ENCODE measurements at places on chromosomes 7 and 10. TPM values are rescaled to one million over a fixed set of nuclear protein-coding genes. Genes with fewer than 3 reads are reported as not detected.
A peak's percentile ranks its signal among the peaks of the same experiment; 100 is the strongest.

Gene CCDC172
- not detected for total RNA-seq

Gene FOXI2
- total RNA-seq, result not detected

Gene GJD4
- not detected for total RNA-seq

Gene EBLN1
- total RNA-seq, result not detected

Gene VWDE
- total RNA-seq, result 1.1 TPM

Gene PRKG1
- 3.7 TPM for total RNA-seq

Gene LRMDA
- total RNA-seq, result not detected

DNA sequence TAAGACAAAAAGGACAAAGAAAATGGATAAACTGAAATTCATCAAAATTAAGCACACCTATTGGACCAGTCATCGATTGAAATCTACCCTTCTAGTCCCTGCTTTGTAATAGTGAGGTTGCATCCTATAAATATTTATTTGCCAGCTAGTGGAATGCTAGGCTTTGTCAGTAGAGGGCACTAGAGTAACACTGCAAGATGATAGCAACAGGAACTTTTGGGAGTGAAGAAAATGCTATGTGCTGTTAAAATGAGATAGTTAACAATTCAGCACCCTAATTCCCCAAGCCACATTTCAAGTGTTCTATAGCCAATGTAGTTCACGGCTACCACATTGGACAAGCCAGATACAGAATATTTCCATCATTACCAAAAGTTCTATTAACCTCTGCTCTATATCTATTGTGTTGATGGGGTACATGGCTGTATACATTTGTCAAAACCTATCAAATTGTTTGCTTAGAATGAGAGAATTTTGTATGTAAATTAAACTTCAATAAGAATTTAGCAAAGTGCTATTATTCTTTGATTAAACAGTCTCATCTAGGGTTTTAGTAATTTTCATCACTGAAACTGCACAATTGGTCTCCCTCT is 69.8 kb downstream of the LSMEM1 start:
- DNase-seq, result peak; percentile 47

DNA sequence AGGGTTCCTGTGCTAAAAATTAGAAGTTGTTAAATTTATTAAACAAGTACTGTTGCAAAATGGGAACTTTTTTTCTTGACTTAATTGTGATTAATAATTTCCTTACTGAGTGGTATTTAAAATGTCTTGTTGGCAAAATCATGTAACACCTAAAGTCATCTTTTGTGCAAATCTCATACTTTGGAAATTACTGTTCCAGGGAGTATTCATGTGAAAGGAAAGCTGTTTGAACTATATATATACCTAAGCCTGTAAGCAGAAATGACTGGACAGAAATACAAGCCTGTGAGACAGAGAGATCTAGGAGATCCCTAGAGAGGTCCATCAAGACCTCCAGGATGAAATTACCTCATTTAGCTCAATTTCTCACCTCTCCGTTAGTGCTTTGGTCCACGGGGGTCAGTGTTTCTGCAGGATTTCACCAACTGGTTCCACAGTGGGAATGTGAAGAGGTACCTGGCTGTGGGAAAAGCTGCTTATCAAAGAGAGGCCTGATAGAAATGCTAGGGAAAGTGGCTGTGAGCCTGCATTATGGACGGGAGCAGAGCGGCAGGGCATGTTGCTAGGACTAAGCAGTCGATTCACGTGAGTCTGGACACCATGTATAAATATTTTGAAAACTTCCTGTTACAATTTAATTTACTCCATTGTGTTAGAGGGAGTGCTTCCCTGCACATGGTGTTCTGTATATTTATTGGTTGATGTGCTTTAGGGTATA is 7.9 kb downstream of the LUC7L2 start:
- DNase-seq, result no peak

GRCh38 chr7:94368371-94368791 is 26.3 kb upstream of the COL1A2 start:
- peak; percentile 34 for DNase-seq

- no peak for DNase-seq
Measured at GRCh38 chr7:31082017-31082416, 29.9 kb downstream of the ADCYAP1R1 start.

- DNase-seq, result peak; percentile 70
Measured at GRCh38 chr7:106542550-106543220, 118.3 kb downstream of the CCDC71L start.

DNA sequence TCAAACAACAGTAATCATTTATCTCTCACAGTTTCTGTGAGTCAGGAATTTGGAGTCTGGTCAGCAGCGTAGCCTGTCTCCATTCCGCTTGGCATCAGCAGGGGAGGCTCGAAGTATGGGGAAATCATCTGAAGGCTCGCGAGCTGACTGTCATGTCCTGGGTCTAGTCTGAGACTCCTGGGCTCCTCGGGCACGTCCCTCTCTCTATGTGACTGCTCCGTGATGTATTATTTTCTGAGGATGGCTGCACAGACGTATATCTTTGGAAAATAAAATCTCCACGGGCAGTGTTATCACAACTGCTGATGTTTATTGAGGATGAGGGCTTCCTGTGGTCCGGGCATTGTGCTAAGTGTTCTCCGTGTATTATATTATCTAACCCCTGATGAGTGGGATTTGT is 23.3 kb upstream of the PCGF5 start:
- DNase-seq, result no peak

DNA sequence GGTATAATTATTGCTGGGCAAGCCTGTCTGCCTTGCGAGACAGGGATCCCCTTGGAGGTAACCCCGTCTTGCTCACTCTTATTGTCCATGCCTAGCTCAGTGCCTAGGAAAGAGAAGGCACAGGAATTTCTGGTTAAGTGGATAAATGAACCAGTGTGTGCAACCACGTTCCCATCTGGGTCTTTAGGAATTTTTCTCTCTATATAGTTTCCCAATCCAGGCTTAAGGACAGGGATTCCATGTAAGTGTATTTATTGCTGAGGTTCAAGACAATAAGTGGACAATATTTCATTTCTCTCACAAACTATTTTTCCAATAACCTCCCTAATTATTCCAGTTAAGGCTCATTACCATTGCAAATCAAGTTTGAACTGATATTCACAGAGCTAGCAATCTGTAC is 8.9 kb upstream of the ADAM12 start:
- no peak for DNase-seq

DNA sequence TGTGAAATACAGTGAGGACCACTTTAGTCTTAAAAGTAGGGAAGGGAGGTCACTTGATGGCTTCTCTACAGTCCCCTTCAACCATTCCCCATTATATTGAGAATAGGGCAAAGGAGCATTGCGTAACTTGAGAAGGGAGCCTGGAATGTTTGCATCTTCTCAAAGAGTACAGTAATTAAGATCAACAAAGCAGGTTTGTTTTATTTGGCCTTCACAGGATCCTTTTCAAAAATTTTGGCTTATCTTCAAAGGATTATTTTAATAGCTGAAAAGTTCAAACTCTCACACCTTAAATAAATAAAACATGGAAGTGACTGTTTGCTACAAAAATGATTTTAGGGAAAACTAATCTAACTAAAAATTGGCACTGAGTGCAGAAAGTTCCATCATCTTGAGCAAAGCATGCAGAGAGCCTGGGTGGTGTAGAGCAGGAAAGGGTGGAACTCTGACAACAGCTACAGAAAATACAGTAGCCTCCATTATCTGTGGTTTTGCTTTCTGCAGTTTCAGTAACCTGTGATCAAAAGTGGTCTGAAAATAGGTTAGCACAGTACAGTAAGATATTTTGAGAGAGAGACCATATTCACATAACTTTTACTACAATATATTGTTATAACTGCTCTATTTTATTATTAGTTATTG is 214.0 kb downstream of the MDFIC start:
- DNase-seq, result no peak

DNA sequence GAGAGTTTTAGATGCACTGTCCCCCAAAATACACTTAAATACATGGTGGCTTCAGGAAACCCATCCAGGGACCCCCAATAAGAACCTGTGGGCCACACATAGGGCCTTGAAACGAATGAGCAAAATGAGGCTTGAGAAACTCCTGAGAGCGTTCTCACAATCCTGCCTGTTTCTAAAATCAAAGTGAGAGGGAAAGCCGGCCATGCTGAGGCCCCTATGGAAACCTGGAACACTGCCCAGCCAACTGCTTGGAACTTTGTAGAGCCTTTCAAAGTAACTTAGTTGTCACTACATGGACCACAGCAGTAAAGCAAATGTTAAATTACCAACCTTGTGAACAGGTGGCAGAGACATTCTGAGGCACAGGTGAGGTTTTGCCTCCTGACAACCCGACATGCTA is 13.4 kb downstream of the SGMS1 start:
- no peak for DNase-seq

DNA sequence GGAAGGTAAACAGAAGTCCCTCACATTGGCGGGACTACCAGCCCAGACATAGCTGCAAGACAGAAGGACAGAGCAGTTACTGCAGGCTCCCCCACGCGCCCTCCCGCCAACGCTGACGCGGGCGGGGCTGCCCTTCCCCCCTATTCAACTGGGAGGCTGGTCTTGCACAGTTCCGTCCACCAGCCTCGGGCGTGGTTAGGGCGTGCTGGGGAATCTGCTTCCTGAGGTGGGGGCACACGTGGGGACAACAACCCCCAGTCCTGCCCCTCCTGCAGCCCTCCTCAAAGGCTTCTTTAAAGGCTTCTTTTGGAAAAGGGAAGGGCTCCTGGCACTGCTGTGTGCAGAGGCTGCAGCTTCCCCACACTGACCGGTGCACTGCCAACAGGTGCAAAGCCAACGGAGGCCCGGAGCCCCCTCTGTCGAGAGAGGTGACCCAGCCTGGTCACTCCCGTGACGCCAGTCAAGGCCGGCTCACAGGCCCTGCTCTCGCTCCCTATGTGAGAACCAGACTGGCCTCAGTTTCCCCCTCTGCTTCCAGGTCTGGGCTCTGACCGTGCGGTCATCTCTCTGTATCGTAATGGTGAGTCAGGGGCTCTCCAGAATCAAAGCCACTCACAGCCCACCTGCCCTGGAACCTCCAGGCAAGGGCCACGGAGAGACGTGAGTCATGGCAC is 126.0 kb downstream of the EBF3 start:
- DNase-seq, result no peak

DNA sequence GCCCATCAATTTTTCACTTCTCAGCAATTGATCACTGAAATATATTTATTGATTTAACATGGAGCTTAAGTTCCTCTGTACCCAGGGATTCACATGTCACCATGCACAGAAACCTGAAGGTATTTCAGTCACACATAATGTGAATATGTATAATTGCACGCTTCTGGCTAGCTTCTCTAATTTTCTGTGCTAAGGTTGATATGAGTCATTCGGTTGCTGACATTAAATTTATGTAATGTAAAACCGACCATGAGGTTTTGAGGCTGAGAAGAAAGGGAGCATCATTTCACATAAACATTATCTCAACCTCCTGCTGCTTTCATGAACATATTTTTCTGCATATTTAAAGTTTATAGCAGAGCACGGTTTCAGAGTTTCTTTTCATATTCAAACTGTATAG is 381.0 kb upstream of the TPK1 start:
- peak; percentile 5 for DNase-seq

DNA sequence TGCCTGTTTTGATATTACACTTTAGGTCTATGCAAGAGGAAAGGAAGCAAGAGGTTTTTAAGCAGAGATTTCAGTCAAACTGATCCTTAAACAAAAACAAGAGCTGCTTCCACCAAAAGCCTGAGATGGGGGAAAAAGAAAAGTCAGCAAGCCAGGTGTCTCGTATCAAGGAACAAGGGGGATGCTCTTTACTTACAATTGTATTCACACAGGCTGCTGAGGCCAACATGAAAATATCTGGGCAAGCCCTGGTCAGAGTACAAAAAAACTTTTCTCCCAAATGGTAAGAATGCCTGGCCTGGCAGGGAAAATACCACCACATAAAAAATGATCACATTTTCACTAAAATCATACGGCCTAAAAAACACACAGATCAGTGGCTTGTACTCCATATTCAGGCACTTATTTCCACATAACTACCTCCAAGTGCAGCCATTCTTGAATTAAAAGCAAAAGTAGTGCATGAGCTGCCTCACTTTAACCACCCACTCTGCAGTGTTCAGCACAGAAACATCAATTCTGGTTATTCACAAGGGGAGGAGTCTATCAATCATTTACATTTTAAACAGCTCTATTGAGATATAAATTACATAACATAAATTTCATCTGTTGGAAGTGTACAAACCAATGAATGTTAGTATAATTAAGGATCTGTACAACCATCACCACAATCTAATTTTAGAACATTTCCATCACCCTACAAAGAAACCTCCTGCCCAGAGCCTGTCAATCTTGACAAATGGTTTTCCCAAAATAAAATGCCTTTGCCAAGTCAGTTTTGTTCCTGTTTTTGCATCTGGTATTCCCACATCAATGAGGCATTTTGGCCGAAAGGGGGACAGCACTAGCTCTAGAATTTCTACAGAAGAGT is 70.2 kb downstream of the GRB10 start:
- no peak for DNase-seq

GRCh38 chr10:103666087-103666761 is 172.7 kb downstream of the NEURL1 start:
- DNase-seq, result peak; percentile 47

- peak; percentile 76 for DNase-seq
Measured at GRCh38 chr7:13879994-13880686, 109.3 kb downstream of the ETV1 start.

DNA sequence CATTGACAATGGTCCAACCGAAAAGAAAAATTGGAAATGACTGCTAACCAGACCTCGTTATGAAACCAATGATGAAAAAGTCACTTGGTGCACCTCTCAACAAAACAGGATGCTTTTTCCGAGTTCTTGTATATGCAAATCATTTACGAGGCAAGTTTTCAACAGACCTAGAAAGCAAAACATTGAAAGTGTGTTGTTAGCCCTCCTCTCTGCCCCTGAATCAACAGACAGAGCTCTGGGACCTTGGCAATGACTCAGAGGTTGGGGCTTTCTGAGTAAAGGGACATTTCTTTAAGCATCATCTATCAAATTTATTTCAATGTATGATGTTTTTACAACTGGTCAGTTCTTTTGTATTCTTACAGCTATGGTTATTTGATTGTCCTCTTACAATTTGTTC is 16.3 kb upstream of the DKK1 start:
- no peak for DNase-seq

DNA sequence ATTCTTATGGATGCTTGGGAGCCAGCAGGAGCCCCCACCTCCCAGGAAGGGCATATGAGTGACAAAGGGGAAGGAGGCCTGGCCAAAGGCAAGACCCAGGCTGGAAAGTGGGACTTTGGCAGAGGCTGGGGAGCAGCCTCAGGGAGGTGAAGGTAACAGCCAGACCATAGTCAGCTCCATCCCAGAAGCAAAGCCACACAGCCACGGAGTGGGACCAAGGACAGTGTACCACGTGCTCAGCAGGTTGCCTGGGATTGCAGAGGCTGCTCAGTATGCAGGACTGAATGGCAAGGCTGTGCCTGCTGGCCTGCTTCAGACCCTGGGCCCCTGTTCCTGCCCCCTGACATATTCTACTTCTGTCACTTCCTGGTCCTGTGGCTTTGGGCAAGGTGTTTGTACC is 17.6 kb upstream of the GPR26 start:
- DNase-seq, result no peak

- DNase-seq, result no peak
Measured at GRCh38 chr10:46515793-46516192, 40.7 kb downstream of the GPRIN2 start.

- no peak for DNase-seq
Measured at GRCh38 chr7:34756025-34756437, 98.0 kb downstream of the NPSR1 start.

GRCh38 chr10:127132451-127132850 is 63.9 kb downstream of the INSYN2A start:
- no peak for DNase-seq

- DNase-seq, result no peak
Measured at GRCh38 chr10:1410032-1410431, 327.3 kb downstream of the ADARB2 start.

- DNase-seq, result no peak
Measured at GRCh38 chr7:179209-179681, 13.1 kb upstream of the FAM20C start.

- no peak for DNase-seq
Measured at GRCh38 chr10:128221117-128221516, 94.9 kb upstream of the MKI67 start.

Measured in HT1080 (cell line).